ENCODE measurements at places on chromosomes 1 and 21. TPM values are rescaled to one million over a fixed set of nuclear protein-coding genes. Genes with fewer than 3 reads are reported as not detected.

NES gene
- total RNA-seq: 0.26 TPM

NECTIN4 gene
- total RNA-seq: 0.13 TPM

TTC4 gene
- total RNA-seq: 36.8 TPM

NMNAT2 gene
- 0.11 TPM for total RNA-seq

NBPF4 gene
- total RNA-seq: 0.11 TPM

LORICRIN gene
- total RNA-seq: not detected

OR6N1 gene
- total RNA-seq: not detected

BRINP3 gene
- total RNA-seq: not detected

CD1D gene
- total RNA-seq: 0.52 TPM

LCE1E gene
- not detected for total RNA-seq

LY9 gene
- not detected for total RNA-seq

CFH gene
- total RNA-seq: 185 TPM

OPTC gene
- not detected for total RNA-seq

RNF2 gene
- total RNA-seq: 30.3 TPM

TOE1 gene
- total RNA-seq: 8.4 TPM

CSF3R gene
- not detected for total RNA-seq

CYP4A22 gene
- total RNA-seq: not detected

ICOSLG gene
- under 0.01 TPM for total RNA-seq

RAD54L gene
- 2.6 TPM for total RNA-seq

RNU1-2 gene
- total RNA-seq: under 0.01 TPM

TMCC2 gene
- total RNA-seq: 0.78 TPM

VWA5B1 gene
- total RNA-seq: not detected

DEPDC1 gene
- total RNA-seq: 8.5 TPM

CNR2 gene
- total RNA-seq: not detected

Data from articular chondrocyte of knee joint (primary cell).